ENCODE measurements at places on chromosomes 11 and 22.

- no peak for DNase-seq
These were observed 99.3 kb upstream of the FAT3 start for GRCh38 chr11:92125321-92125720.

- DNase-seq, result peak; percentile 50
These were observed 2.3 kb upstream of the FOLR1 start for GRCh38 chr11:72189455-72190250.

- DNase-seq, result no peak
These were observed 225.6 kb upstream of the E2F8 start for GRCh38 chr11:19466314-19466713.

DNA sequence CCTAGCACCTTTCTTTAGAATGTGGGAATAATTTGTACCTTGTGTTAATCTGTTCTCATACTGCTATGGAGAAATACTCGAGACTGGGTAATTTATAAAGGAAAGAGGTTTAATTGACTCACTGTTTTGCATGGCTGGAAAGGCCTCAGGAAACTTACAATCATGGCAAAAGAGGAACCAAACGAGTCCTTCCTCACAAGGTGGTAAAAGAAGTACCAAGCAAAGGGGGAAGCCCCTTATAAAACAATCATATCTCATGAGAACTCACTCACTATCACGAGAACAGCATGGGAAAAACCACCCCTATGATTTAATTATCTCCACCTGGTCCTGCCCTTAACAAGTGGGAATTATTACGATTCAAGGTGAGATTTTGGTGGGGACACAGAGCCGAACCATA, 127.1 kb upstream of the ANO3 start:
- no peak for DNase-seq

- DNase-seq, result no peak
These were observed 72.6 kb downstream of the MYO7A start for GRCh38 chr11:77200351-77201268.

GRCh38 chr22:17007257-17007656, 765 bp downstream of the GAB4 start:
- DNase-seq, result no peak

DNA sequence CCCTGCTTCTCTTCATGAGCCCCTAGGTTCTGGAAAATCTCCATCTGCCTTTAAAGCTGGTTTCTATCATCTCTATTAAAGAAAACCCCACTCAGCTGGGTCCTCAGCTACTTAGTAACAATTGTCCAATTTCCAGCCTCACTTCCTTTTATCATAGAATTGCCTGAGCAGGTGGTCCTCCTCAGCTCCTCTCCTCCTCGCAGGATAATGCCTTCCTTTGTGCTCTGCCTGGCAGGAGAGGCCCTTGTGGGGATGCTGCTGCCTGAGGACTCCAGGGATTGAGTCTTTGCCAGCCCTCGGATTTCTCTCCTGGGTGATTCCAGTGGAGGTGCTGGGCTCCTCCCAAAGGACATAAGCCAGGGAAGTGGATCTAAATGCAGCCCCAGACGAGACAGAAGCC, 448.3 kb downstream of the INSC start:
- DNase-seq, result no peak

- DNase-seq, result no peak
These were observed 9.4 kb upstream of the NLRP10 start for GRCh38 chr11:7974668-7975067.

GRCh38 chr11:9028581-9028980, 24.8 kb upstream of the NRIP3 start:
- no peak for DNase-seq

DNA sequence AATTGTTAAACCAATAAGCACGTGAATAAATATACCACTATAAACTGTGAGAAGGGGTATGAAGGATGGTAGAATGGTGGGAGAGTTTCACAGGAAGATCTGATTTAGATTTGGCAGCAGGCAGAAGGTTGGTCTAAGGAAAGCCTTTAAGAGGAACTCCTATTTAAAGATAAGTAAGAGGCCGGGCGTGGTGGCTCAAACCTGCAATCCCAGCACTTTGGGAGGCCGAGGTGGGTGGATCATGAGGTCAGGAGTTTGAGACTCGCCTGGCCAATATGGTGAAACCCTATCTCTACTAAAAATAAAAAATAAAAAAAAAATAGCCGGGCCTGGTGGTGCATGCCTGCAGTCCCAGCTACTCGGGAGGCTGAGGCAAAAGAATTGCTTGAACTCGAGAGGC, 45.8 kb upstream of the CXCR5 start:
- DNase-seq, result no peak

DNA sequence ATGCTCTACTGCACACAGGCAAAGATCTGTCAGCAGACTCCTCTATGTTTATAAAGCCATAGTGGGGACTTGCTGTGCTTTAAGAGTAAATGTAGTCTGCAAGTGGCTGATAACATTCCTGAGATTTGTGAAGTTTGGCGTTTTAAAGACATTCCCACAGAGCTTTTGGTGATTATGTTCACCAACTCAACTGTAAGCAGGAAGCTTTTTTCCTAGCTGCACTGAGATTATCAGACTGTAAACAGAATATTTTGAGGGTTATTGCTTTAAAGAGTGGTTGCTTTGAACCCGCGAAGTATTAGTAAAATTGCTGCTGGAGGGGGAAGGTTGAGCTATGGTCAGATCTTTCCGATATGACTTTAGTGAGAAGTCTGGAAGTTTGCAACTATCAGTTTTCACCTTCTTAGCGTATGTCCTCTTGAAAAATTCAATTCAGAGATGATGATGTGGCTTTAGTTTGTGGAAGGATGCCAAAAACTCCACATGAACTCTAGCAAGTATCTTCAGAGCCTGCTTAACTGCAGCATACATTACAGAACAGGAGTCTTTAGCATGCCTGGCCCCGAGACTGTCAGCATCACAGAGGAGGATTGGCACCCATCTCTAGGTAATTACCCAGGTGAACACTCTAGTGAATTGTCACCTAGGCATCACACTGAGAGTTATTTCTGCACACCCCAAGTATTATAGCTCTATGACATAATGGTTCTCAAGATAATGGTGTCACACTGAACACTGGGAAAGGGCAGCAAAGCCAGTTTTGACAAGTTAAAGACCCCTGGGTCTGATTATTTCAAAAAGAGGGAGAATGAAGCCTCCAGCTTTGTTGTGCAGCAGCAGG, 89.9 kb downstream of the MTNR1B start:
- peak; percentile 41 for DNase-seq

DNA sequence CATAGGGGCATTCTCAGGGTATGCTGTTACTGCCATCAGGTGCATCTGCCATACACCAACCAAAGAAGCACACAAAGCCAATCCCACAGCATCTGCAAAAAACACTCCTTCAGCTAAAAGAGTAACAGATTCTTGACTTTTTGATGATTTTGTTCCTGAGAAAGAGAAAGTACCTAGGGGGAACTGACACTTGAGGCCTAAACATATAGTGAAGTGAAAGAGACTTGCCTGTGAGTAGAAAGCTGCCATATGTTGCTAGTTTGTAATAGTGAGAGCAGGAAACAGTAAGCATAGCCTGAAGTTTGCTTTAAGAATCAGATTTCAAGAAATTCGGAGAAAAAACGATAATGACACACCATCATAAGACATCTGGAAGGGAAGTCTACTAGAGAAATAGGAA, 97.9 kb upstream of the CTSC start:
- no peak for DNase-seq

DNA sequence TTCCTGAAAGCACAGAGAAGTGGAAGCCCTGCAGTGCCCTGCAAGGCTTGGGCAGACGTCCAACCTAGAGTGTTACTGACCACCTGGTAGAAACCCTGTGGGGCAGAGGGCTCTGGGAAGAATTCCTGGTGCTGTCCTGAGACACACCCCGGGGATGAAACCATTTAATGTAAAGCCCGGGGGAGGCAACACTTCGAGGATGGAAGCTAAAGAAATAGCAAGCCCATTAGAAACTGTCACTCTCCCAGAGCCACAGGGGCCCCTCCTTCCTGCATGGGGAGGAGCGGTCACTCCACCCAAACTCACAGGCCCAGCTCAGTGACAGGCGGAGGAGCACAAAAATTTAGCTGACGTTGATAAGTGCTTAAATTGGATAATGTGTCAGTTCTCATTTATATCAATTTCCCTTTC, 57.6 kb downstream of the NRXN2 start:
- no peak for DNase-seq

DNA sequence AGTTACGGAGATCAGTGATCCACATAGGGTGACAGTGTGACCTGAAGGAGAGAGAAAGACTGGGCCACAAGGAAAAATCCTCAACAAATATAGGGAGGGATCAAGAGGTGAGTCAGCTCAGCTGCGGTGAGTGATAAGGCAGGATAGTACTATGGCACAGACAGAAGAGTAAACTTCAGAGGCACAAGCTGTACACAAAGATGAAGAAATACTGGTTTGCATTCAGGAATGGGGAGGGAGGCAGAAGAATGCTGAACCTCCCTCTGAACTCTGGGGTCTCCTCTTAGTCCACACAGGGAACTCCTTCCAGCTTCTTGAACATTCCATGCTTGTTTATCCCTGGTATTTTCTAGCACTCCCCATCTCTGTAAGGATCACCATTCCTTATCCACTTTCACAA, 162.7 kb downstream of the BARX2 start:
- DNase-seq, result no peak

GRCh38 chr22:49705972-49706352, 121.7 kb downstream of the BRD1 start:
- DNase-seq, result no peak
